ENCODE measurements at places on chromosomes 1 and 21.

DNA sequence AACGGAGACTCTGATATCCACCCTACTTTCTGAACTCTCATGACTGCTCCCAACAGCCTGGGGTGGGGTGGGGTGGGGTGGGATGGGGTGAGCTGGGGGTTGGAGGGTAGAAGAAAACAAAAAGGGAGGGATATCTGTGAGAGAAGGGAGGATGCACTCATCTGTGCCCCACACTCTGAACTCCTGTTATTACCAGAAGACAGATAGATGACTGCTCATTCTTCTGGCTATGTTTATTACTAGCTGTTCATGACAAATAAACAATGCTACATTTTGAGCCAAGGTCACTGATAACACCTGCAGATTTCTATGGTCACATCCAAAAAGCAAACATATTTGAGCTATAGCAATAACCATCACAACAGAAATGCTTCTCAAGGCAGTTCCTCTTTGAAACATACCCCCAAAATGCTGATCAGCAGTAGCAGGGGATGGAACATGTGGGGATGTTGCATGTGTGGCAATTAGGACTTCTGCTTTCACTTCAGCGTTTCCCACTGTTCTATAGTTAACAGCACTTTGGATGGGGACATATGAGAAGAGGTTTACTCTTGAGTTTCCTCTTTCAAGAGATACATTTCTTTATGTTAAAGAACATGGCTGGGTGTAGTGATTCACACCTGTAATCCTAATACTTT lies 43.3 kb downstream of the GPR3 start:
- no peaks in the 10 kb centered on the region for H3K36me3 ChIP-seq
- H3K27ac ChIP-seq, result peak overlapping the region; percentile 68
- H3K4me1 ChIP-seq, result peaks cover 40% of the 10 kb centered on the region
- H3K27me3 ChIP-seq, result no peaks in the 10 kb centered on the region
- no peak overlapping the region for H3K4me3 ChIP-seq

DNA sequence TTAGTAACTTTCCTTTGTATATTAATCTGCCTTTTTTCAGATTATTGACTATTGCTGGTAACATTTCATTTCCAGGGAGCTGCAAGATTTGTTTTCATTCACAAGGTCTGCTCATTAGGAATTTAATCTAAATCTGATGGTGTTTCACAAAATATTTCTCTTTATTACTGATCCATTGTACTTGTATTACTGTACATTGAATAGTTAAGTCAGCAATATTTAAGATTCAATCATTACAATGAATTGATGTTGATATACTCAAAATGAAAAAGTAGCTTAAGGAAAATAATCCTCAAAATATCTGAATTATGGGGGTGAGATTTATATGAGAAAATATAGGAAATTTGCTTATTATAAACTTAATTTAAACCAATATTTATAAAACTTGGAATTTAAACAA lies 308.6 kb upstream of the PBX1 start:
- H3K36me3 ChIP-seq, result no peaks in the 10 kb centered on the region
- H3K4me3 ChIP-seq, result no peak overlapping the region
- H3K27ac ChIP-seq, result no peak overlapping the region

DNA sequence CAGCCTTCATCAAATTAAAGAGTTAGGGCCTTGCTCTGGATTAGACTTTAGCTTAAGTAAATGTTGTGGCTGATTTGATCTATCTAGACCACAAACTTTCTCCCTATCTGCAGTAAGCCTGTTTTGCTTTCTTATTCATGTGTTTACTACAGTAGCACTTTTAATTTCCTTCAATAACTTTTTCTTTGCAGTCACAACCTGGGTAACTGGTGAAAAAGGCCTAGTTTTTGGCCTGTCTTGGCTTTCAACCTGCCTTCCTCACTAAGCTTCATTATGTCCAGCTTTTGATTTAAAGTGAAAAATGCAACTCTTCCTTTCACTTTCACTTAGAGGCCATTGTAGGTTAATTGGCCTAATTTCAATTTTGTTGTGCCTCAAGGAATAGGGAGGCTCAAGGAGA lies 12.5 kb upstream of the LPGAT1 start:
- H3K4me1 ChIP-seq, result no peaks in the 10 kb centered on the region
- no peaks in the 10 kb centered on the region for H3K27me3 ChIP-seq
- H3K36me3 ChIP-seq, result no peaks in the 10 kb centered on the region
- H3K4me3 ChIP-seq, result no peak overlapping the region

- DNase-seq, result no peak
- no peaks in the 10 kb centered on the region for H3K4me1 ChIP-seq
- H3K27ac ChIP-seq, result no peak overlapping the region
- no peaks in the 10 kb centered on the region for H3K36me3 ChIP-seq
- H3K4me3 ChIP-seq, result no peak overlapping the region
These were observed 852 bp downstream of the RGS7 start for GRCh38 chr1:241356187-241356518.

- peaks cover 10% of the 10 kb centered on the region for H3K4me1 ChIP-seq
- peak overlapping the region; percentile 57 for H3K4me3 ChIP-seq
- DNase-seq, result peak; percentile 88
- no peaks in the 10 kb centered on the region for H3K27me3 ChIP-seq
These were observed 855 bp upstream of the IVNS1ABP start for GRCh38 chr1:185317886-185318310.

GRCh38 chr21:46128933-46129571 lies 26.3 kb downstream of the FTCD start:
- H3K4me1 ChIP-seq, result no peaks in the 10 kb centered on the region
- no peak overlapping the region for H3K27ac ChIP-seq
- H3K4me3 ChIP-seq, result no peak overlapping the region
- no peak for DNase-seq
- H3K27me3 ChIP-seq, result no peaks in the 10 kb centered on the region

DNA sequence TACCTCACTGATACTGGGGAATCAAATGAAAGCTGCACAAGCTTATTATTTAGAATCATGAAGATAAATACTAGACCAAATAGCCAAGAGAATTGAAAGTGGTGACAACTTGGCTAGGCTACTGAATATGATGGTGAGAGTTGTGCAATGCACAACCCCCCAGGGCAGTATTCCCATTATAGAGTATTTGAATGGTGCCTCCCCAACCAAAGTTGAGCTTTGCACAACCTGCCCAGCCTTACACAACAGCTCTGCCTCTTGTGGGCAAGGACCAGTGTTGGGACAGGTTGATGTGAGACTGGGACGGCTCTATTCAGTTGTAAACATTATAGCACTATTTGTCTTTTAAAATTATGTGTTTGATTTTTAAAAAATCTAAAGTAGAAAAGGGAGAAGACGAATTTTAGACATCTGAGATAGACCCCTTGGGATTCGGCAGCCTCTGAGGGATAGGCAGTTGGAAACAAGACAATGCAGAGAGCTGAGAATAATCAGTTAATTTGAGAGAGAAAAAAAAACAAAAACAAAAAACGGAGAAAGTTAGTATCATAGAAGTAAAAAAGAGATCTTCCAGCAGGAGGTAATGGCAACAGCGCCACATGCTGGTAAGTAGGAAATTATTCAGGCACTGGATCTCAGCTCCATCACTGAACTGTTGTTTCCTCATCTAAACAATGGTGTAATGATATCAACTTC lies 91.0 kb upstream of the KCNA3 start:
- peak; percentile 90 for DNase-seq
- H3K4me1 ChIP-seq, result peaks cover 3% of the 10 kb centered on the region
- no peak overlapping the region for H3K4me3 ChIP-seq
- H3K27me3 ChIP-seq, result peaks cover 3% of the 10 kb centered on the region

DNA sequence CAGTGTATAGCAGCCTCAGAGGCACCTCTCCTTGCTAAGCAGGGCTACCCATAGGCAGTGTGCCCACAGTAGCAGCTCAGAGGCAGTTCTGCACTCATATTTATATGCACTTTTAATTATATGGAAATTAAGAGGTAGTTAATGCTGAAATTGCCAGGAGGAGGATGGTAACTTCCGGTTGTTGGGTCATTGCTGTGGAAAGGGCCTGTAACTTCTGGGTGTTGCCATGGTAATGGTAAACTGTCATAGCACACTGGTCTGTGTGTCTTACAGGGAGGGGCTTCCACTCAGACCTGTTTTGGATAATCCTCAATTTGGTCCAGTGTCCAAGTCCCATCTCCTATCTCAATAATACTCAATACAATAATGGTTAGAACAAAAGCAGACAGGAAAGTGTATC lies 7.6 kb downstream of the CFH start:
- H3K36me3 ChIP-seq, result no peaks in the 10 kb centered on the region
- no peak overlapping the region for H3K27ac ChIP-seq
- H3K4me1 ChIP-seq, result no peaks in the 10 kb centered on the region
- H3K27me3 ChIP-seq, result no peaks in the 10 kb centered on the region
- H3K4me3 ChIP-seq, result no peak overlapping the region
- peak; percentile 5 for DNase-seq

DNA sequence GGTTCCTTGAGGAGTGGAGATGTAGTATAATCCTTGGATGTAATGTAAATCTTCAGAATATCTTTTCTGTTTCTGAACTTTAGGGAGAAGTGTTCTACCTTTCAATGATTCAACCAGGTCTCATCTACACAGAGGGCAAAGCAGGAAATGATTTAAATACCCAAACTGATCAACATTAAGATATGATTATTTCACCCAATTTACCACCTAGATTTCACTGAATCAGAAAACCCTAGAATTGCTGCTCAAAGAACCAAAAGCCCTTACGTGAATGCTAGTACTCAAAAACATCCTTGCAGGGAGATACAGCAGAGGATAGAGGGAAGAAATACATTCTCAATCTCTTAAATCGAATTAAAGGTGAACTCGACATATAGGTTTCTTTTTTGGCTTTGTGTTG lies 5.0 kb downstream of the RPTN start:
- peaks cover 3% of the 10 kb centered on the region for H3K27me3 ChIP-seq
- no peak overlapping the region for H3K27ac ChIP-seq
- H3K36me3 ChIP-seq, result no peaks in the 10 kb centered on the region
- H3K4me3 ChIP-seq, result no peak overlapping the region

All from natural killer cell (primary cell).